ENCODE measurements at places on chromosomes 2 and 18. TPM values are rescaled to one million over a fixed set of nuclear protein-coding genes. Genes with fewer than 3 reads are reported as not detected.

Gene CD8B2
- 8.6 TPM for total RNA-seq

Gene TMBIM1
- total RNA-seq = 61.0 TPM

Gene FOXD4L1
- total RNA-seq = 0.14 TPM

Gene BIN1
- total RNA-seq = 160 TPM

Gene MAP4K3
- total RNA-seq = 13.7 TPM

Gene GALR1
- total RNA-seq = not detected

Gene CAMKMT
- 13.3 TPM for total RNA-seq

GRCh38 chr2:205852457-205852856 is 170.2 kb downstream of the NRP2 start:
- no peak for DNase-seq

- DNase-seq = no peak
Observed at GRCh38 chr2:234427081-234428061, 69.5 kb downstream of the ARL4C start.

GRCh38 chr18:4510711-4511110 is 55.6 kb upstream of the DLGAP1 start:
- no peak for DNase-seq

DNA sequence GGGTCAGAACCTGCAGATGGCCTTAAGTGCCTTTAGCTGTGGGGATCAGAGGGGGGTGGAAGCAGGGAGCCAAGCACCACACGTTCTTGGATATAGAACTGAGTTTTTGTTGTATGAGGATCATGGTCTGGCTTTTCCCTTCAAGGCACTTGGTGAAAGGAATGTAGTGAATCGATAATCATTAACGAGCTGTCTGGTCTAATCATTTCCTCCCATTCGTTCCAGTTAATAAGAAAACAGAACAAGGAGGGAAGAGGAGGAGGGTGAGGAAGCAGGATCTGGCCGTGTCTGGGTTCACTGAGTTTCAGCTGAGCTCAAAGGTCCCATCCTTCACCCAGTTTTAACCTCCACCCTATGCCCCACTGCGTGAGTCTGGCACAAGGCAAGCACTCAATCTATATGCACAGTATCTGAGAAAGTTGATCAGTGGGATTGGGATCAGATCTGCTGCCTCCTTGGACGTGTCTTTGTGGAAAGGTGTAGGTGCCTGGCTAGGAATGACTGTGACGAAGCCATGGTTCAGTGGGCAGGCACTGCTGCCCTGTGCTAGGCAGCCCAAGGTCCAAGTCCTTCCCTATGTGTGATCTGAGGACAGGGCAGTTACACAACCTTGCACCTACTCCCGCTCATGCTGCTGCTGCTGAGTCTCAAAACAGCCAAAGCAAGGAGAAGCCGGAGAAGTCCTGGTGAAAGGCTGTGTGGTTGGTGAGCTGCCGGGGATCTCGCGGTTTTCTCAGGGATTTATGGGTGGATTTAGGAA is 54.8 kb downstream of the GALNT14 start:
- no peak for DNase-seq

- no peak for DNase-seq
Observed at GRCh38 chr18:63158676-63159291, 160.8 kb downstream of the BCL2 start.

DNA sequence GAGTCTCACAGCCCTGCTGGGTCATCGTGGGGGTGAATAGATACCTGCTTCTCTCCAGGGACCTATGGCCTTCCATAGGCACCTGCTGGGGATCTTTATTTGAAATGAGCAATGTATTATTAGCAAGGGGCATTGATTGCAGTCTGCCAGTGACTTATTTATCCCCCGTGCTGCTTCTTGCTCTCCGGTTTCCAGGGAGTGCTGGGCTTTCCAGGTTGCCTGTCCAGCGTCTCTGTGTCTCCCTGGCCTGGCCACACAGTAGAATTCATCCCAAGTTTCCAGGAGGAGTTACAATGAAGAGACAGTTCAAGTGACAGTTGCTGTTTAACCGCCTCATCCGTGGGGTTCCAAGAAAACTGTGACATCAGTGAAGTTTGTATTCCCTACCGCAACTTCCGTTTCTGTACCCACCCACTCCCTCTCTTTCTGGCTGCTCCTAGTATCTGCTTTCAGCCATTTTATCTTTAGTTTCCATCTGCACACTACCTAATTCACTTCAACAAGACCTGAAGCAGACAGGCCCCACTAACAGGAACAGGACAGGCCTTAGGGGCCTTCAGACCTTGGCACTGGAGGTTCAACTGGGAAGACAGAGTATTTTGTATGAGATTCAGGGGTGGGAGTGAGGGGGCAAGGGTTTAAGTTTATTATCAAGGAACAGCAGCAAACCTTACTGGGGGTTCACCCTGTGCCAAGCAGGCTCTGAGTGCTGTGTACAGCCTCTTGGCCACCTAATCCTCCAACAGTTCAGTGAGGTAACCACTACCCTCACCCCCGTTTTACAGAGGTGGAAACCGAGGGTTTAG is 134.8 kb downstream of the PRKCE start:
- DNase-seq = no peak

- DNase-seq = no peak
Observed at GRCh38 chr18:9974279-9974915, 60.6 kb downstream of the VAPA start.

DNA sequence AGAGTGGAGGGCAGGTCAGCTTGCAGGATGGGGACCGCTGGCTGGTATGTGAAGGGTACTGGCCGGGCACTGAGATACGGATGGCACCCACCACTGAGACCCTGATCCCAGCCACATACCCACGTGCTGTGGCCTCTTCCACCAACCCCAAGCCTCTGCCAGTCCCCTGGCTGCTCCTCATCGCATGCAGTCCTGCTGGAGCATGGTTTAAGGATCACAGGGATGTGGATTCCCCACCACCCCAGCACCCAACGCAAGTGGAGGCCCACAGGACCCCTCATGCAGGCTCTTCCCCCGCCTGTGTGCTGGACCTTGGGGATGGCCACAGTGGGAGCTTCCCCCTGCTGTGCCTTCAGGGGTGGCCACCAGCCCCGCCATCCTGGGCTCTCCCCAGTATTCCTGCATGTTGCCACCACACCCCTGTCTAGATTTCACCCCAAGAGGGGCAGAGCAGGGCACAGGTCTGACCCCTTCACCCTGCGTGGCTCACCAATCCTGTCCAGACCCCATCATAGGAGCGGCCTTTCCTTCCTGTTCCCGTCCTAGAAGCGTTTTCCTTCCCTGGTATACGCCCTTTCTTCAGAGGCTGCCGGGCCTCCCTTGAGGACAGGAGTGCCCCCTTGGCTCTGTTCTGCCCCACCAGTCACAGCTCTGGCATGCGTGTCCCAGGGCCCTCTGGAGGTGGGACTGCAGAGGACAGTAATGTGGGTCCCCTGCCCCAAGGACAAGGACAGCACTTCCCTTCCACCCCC is 18.3 kb downstream of the MLPH start:
- no peak for DNase-seq

GRCh38 chr2:101815154-101815553 is 117.6 kb downstream of the MAP4K4 start:
- DNase-seq = no peak

DNA sequence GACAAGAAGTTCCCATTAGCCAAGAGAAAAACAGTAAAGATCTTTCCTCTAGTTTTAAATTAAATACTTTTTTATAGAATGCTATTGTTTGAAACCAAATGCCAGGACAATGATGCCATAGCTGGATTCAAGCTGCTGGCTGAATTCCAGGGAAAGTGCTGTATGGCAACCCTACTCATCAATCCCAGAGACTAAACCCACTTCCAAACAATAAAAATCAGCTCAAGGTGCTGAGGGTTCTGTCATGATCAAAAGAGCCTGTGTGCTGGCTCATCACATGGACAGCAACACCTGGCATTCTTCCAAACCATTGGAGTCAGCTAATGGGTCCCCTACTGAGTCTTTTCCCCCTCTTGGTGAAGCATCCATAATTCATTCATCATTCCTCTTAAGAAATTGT is 53.7 kb upstream of the PARD3B start:
- no peak for DNase-seq

DNA sequence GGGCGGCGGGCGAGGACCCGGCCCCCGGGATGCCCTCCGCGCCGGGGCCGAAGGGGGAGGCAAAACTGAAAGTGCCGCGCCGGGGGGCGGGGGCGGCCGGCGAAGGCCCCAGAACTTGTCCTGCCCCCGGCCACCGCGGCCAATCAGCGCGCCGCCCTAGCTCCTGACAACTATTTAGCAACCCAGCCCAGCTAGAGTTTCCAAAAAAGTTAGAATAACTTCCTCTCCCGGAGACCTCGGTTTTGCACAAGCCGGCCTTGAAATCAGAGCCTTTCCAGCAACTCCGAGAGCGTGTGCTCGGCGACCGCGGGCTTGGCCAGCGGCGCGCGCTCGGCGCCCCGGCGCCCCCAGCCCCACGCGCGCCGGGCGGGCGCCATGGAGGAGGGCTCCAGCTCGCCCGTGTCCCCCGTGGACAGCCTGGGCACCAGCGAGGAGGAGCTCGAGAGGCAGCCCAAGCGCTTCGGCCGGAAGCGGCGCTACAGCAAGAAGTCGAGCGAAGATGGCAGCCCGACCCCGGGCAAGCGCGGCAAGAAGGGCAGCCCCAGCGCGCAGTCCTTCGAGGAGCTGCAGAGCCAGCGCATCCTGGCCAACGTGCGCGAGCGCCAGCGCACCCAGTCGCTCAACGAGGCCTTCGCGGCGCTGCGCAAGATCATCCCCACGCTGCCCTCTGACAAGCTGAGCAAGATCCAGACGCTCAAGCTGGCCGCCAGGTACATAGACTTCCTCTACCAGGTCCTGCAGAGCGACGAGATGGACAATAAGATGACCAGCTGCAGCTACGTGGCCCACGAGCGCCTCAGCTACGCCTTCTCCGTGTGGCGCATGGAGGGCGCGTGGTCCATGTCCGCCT is at the start of gene TWIST2:
Gene TWIST2, plus strand, starts transcription at position 245 of the 850 bp plus-strand sequence. Its CDS starts 131 bp downstream, at position 376.
- no peak for DNase-seq

- peak; percentile 41 for DNase-seq
Observed at GRCh38 chr2:120314690-120315366, 31.1 kb upstream of the INHBB start.

DNA sequence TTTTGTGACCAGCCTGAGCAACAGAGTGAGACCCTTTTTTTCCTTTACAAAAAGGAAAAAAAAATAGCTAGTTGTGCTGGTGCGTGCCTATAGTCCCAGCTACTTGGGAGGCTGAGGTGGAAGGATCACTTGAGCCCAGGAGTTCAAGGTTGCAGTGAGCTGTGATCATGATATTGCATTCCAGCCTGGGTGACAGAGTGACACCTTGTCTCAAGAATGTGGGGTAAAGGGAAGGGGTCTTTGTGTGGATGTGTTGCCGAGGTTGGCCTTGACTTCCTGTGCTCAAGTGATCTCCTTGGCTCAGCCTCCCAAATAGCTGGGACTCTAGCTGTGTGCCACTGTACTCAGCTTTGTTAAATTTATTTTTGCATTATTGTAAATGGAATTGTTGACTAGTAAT is 120.6 kb downstream of the ZNF407 start:
- no peak for DNase-seq

- no peak for DNase-seq
Observed at GRCh38 chr2:47484396-47484795, 81.4 kb downstream of the MSH2 start.

DNA sequence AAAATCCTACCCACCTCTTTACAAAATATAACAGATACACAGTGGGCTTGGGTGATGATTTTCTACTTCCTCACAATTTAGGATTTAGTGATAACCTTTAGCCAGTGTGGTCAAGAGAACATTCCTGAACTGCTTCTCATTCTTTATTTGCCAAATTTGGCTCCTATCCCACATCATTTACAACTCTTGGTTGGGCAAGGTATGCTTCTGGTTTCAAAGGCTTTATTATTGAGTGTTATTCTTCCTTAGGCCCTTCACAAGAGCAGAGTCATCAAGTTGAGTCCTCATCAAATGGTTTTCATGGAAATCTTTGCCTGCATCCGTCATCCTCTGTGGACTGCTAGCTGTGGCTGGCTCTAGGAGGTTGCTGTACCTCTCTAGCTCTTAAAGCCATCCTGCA is 472.0 kb upstream of the ETAA1 start:
- DNase-seq = no peak

DNA sequence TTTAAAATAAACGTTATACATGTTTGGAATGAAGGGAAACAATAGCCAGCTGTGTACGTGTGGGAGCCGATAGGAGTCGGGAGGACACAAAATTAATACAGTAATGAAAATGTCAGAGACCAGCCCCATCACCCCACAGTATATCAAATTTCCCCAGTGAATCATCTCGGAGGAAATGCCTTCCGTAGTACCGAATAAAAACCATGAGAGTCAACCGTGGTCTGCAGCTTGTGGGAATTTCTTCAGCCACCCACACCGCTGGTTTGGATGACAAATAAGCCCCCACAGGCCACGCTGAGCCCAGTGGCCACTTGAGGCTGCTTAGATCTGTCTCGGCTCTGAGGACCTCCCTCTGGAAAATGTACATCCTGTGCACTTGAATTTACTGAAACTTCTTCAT is 133.7 kb downstream of the COL6A3 start:
- no peak for DNase-seq

GRCh38 chr2:160425434-160426151 is 68.0 kb downstream of the RBMS1 start:
- no peak for DNase-seq

GRCh38 chr2:9681427-9681817 is 50.6 kb upstream of the YWHAQ start:
- DNase-seq = peak; percentile 50

- no peak for DNase-seq
Observed at GRCh38 chr2:19738707-19739106, 163.1 kb downstream of the TTC32 start.

DNA sequence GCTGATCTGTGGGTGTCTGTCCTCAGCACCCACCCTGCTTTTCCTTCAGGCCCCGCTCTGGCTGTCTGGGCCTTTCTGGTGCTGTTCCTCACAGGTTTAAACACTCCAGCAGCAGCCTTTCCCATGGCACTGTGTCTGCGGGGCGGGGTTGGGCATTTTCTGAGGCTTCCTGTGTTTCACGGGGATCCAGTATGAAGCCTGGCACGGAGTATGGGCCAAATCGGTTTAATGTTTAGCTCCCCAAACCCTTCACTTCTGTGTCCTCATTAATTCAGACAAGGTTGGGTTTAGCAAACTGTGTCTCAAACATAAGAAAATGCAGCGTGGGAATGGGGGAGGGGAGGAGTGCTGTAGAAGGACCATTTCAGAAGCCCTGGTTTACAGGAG is 44.9 kb downstream of the HPCAL1 start:
- no peak for DNase-seq

DNA sequence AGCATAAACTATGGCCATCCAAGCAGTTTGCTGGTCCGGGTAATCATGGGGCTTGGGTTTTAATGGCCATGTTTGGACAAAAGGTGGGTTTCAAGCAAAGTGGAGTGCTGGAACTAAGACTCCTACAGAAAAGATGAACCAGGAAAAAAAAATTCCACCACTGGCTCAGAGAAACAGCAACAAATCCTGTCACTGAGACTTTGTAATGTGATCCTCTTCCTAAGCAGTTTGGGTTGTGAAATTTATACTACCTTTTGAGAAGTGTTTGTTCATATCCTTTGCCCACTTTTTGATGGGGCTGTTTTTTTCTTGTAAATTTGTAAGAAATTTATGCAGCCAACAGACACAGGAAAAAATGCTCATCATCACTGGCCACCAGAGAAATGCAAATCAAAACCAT is 40.2 kb downstream of the MRPL33 start:
- no peak for DNase-seq

DNA sequence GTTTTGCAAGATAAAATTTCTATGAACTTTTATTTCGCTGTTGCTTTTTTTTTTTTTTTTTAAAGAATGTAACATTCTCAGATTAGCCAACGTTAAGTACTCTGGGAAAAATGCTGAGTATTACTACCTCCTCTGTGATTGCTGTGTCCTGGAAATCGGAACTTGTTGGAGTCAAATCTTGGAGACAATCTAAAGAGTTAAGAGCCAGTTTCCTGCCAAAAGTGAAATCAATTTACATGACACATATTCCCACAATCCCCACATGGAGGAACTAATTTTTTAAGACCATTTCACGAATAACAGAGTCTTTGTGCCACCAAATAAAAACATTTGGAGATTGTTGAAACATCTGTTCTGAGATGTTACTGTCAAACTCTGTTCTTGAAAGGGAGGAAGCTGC is 127.8 kb downstream of the MEP1B start:
- no peak for DNase-seq

Measured in activated naive CD8-positive, alpha-beta T cell treated with anti-CD3 and anti-CD28 coated beads, Interleukin-2, amount 10 ng/mL, durations not matched to agents 7 days and 5 days (primary cell).